Inflammatory macrophage (primary cell): ENCODE measurements at places on chromosomes 16 and 17.
A peak's percentile ranks its signal among the peaks of the same experiment; 100 is the strongest.

DNA sequence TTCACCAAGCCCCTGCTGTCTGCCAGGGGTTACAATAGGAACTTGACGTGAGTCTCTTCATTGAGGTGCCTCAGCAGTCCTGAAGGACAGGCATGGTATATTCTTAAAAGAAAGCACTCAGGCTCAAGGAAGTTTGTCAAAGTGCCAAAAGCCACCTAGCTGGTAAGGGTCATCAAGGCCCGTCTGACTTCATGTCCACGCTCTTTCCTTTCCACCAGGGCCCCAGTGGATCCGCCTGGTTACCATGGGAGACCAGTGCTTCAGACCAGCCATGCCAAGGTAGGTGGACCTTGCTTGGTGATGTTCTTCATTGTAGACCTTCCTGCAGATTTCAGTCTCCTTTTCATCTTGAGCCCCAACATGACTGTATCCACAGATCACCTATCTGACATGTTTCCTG lies 27.6 kb upstream of the CCL1 start:
- DNase-seq, result no peak

GRCh38 chr17:38752308-38753070 lies at the start of gene PSMB3:
Gene PSMB3 (plus strand): TSS chr17:38752741. CDS start chr17:38752827, 86 bp downstream.
- DNase-seq, result peak; percentile 100

- no peak for DNase-seq
Measured at GRCh38 chr17:78717431-78717980, 64.6 kb downstream of the CYTH1 start.

DNA sequence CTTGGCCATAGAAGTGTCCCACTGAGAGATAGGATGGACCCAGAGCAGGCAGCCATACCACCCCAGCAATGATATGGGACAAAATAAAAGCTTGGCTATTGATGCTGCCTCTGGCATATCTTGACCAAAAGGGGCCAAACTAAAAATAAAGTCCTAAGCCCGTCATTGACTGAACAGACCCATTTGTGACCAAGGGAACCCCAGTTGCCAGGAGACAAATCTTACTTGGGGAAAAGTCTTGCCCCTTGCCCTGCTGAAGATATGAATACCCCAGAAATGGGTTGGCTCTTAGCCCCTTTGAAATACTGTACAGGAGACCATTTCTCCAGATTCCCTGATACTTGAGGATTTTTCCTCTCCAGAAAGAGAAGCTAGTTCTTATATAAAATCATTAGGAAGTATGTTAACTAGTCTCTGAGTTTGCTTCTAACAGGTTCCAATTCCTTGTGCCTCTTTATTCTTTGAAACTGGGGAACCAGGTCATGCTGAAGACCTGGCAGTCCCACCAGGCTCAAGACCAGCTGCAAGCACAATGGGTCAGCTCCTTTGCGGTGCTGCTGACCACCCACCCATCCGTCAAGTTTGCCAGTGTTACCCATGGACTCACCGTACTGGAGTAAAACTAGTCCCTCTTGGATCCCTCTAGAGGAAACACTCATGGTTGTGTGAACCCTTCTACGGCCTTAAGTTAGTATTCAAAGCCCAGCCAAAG lies 31.0 kb upstream of the LCMT1 start:
- DNase-seq, result no peak

- no peak for DNase-seq
Measured at GRCh38 chr16:11526655-11527350, 59.9 kb downstream of the LITAF start.

- no peak for DNase-seq
Measured at GRCh38 chr16:58518083-58518979, 3.0 kb downstream of the SETD6 start.

- no peak for DNase-seq
Measured at GRCh38 chr17:35073991-35074627, 10.6 kb upstream of the RFFL start.

GRCh38 chr16:67302076-67302475 lies 22.7 kb downstream of the PLEKHG4 start:
- DNase-seq, result no peak

GRCh38 chr17:50482516-50482915 lies 3.9 kb downstream of the RSAD1 start:
- DNase-seq, result peak; percentile 93

DNA sequence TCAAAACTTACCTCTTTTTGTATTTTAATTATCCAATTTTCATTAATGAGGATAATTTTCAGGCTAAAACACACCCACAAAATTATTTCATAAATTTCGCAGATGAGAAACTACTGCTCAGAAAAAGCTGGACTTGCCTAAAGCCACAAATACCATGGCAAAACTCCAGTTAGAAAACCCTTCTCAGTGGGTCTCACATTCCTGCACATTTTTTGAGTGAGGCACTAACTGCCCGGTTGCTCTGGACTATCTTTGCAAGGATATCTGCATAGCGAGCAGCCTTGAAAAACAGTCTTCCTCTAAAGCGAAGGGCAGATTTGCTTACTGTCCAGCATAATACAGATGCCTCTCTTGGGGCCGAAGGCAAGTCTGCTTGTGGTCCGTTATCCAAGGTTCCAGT lies 9.8 kb downstream of the MPHOSPH6 start:
- DNase-seq, result no peak

DNA sequence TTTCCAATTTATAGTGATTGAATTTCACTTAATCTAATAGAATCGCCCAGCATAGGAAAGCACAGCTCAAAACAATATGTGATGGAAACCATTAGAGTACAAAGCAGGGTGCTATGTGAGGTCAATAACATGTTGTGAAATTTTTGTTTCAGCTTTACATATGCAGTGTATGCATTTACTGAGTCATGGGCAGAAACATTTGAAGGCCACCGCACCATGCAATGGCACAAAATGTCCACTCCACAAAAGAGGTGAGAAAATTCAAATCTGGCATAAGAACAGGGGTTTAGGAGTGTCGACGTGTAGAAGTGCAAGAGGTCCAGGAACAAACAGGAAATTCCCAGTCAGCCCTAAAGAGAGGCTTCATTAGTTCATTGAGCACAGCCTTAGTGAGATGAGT lies 131.2 kb downstream of the ANKFN1 start:
- no peak for DNase-seq

- DNase-seq, result peak; percentile 92
Measured at GRCh38 chr17:82457929-82458178, 687 bp upstream of the NARF start.

DNA sequence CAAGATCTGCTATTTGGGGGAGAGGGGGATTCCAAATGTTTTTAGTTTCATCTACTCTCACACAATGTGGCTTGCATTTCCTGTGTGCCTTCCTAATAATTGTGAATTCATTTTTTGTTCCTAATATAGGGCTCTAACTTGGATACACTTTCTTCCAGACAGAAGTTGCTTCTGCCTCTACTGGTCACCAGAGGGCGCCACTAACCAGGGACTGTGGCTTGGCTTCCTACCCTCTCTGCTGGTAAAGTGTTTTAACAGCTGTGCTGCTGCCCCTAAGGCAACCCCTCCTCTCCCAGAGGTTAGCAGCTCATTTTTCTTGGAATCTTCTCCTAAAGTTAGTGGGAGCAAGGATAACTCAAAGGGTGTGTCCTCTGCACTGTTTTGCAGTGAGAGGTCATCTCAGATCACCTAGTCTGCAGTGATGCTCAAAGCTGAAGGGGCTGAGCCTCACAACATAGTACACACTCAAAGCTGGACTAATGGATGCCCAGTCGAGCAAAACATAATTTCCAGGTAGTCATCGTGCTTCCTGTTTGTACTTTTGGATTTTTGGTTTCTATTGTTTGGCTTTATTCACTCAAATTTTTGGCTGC lies 5.0 kb upstream of the PRSS54 start:
- peak; percentile 4 for DNase-seq

DNA sequence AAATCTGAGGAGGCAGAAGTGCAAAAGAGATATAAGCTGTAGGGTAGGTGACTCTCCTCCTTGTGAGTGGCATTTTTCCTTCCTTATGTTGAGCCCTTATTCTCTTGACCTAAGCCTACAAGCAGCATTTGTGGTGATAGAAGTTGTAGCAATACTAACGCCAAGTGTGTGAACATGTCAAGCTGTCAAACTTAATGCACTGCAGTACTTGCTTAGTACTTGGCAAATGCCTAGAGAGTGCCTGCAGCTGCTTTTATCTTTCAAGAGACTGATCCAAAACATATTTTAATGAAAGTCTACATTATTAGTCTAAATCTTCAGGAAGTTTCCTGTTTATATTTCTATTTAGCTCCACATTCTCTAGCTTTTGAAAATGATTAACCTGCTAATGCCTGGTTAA lies 83.2 kb downstream of the CNTNAP4 start:
- no peak for DNase-seq

- no peak for DNase-seq
Measured at GRCh38 chr17:54902611-54903010, 2.0 kb downstream of the TOM1L1 start.

GRCh38 chr16:62363501-62363900 lies 327.3 kb upstream of the CDH8 start:
- DNase-seq, result no peak

DNA sequence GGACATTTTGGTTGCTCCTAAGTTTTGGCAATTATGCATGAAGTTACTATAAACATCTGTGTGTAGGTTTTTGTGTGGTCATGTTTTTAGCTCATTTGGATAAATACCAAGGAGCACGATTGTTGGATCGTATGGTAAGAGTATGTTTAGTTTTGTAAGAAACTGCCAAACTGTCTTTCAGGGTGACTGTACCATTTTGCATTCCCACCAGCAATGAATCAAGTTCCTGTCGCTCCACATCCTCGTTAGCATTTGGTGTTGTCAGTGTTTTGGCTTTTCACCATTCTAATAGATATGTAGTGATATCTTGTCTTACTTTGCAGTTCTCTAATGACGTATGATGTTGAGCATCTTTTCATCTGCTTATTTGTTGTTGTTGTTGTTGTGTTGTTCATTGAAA lies 20.2 kb downstream of the TENT4B start:
- DNase-seq, result no peak

GRCh38 chr16:47470810-47471209 lies 9.7 kb downstream of the PHKB start:
- DNase-seq, result no peak

DNA sequence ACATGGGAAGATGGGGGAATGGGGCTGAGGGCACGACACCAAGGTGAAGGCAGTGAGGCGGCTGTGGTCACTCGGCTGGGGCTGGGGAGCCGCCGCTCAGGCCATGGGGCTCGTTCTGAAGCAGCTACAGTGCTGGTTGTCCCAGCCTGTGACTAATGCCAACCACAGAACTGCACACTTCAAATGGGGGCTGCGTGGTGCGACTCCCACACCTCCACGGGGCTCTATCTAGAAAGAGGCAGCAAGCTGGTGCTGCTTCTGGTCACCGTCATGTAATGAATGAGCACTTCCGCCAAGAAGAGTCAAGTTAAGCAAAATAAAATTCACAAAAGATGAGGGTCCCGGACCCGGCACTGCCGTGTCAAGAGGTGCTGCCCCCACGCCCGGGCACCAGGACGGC lies 20.0 kb downstream of the GALNS start:
- DNase-seq, result no peak

DNA sequence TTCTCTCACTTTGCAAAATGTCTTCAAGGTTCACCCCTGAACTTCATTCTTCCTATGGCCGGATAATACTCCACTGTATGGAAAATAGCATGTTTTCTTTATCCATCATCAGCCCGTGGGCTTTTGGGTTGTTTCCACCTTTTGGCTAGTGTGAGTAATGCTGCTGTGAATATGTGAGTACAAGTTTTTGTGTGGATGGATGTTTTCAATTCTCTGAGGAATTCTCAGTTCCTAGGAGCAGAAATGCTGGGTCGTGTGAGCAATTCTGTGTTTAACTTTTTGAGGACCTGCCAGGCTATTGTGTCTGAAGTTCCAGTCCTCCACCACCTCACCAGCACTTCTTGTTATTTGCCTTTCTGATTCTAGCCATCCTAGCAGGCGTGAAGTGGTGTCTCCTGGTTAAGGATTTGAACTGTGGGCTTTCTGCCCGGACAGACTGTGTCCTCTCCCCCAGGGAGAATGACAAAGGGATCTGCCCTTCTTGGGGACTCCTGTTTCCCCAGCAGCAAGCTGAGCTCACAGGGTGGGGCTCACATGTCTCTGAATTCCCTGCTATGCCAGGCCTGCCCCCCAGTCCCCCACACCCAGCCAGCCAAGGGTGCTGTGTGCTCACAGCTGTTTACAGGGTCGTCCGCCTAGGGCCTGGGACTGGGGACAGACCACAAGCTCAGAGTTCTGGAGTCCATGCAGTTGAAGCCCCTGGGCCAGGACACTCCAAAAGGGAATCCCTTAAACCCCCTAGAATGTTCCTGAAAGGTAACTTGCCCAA lies 92.2 kb upstream of the CIBAR2 start:
- DNase-seq, result no peak

DNA sequence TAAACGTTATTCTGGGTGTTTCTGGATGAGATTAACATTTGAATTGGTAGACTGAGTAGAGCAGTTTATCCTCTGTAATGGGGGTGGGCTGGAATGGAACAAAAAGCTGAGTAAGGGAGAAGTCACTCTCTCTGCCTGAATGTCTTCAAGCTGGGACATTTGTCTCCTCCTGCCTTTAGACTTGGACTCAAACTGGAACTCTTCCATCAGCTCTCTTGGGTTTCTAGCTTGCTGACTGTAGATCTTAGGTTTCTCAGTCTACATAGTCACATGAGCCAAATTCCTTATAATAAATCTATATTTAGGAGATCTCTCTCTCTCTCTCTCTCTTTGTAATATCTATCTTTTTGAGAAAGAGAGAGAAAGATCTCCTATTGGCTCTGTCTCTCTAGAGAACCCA lies 553.3 kb upstream of the CDH11 start:
- no peak for DNase-seq

DNA sequence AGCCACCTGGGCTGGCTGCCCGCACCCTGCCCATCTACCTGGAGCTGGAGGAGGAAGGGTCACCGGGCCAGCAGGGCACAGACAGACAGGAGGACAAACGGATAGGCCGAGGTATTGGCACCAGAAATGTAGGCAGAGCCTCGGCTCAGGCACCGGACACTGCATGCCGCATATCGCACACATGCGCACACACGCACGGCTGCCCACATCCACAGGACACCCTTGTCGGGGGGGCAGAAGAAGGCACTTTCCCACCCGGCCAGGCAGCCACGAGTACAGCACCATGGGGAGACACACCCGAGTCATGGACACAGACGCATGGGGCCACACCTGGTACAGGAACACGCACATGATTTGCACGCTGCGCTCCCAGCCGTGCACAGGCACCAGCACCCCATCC lies 14.5 kb downstream of the CASKIN1 start:
- DNase-seq, result no peak

- no peak for DNase-seq
Measured at GRCh38 chr16:1834096-1834495, 7.1 kb downstream of the FAHD1 start.

DNA sequence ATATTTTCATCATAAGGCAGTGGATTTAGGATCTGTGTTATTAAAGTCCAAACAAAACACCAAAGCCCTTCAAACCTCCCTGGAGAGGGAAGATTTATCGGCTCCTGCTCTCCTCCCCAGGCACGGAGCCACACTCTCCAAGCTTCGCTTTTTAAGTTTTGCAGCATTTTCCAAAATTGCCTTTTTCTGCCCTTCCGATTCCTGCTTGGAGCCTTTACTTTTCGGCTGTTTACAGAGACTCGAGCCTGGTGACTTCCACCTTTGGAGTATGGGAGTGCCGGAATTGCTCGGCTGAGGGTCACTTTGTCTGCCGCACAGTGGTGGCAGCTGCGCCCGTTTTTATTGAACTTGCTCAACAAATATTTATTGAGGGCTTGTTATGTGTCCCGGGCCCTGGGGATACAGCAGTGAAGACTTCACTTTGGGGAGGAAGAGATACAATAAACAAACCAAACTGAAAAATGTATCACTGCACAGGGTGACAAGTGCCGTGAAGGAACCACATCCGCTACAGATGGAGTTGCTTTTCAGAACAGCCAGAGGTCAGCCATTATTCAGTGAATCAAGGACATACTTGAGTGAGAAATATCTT lies 185.5 kb downstream of the NTN1 start:
- DNase-seq, result no peak
